ENCODE measurements at places on chromosomes 2 and 18. TPM values are rescaled to one million over a fixed set of nuclear protein-coding genes. Genes with fewer than 3 reads are reported as not detected.

GNAL gene
- total RNA-seq = 24.6 TPM

SMAD7 gene
- total RNA-seq = 63.5 TPM

FAM228A gene
- 3.7 TPM for total RNA-seq

CKAP2L gene
- not detected for total RNA-seq

MTCL1 gene
- total RNA-seq = 35.0 TPM

CYTIP gene
- total RNA-seq = 3.6 TPM

TNFRSF11A gene
- total RNA-seq = 7.5 TPM

NT5DC4 gene
- not detected for total RNA-seq

ASB18 gene
- total RNA-seq = not detected

RAB6D gene
- not detected for total RNA-seq

LHCGR gene
- total RNA-seq = 0.20 TPM

SLC4A3 gene
- 10.4 TPM for total RNA-seq

MAL gene
- total RNA-seq = 21.3 TPM

SLC35F6 gene
- 36.5 TPM for total RNA-seq

SCN2A gene
- total RNA-seq = 0.47 TPM

COL3A1 gene
- total RNA-seq = 304 TPM

OTOS gene
- not detected for total RNA-seq

HNMT gene
- total RNA-seq = 45.3 TPM

SKOR2 gene
- not detected for total RNA-seq

SYT4 gene
- not detected for total RNA-seq

FSIP2 gene
- total RNA-seq = 0.12 TPM

MAPK4 gene
- total RNA-seq = 9.4 TPM

CDH2 gene
- total RNA-seq = 9.8 TPM

DSC2 gene
- total RNA-seq = 1.4 TPM

AQP12B gene
- not detected for total RNA-seq

CAPN13 gene
- 0.12 TPM for total RNA-seq

SLC19A3 gene
- total RNA-seq = 3.5 TPM

TMEM163 gene
- 0.31 TPM for total RNA-seq

GRHL1 gene
- 6.1 TPM for total RNA-seq

CYP27C1 gene
- 0.12 TPM for total RNA-seq

STEAP3 gene
- total RNA-seq = 5.2 TPM

TIGD1 gene
- total RNA-seq = 3.5 TPM

NMUR1 gene
- total RNA-seq = 2.2 TPM

VAMP8 gene
- 4.9 TPM for total RNA-seq

ACTR3 gene
- total RNA-seq = 181 TPM

ASXL3 gene
- total RNA-seq = 0.93 TPM

STAT1 gene
- 51.7 TPM for total RNA-seq

TLK1 gene
- 32.2 TPM for total RNA-seq

RASGRP3 gene
- total RNA-seq = 9.6 TPM

CD226 gene
- 0.78 TPM for total RNA-seq

HRH4 gene
- total RNA-seq = 0.15 TPM

FRZB gene
- total RNA-seq = 26.4 TPM

DSG3 gene
- total RNA-seq = 0.35 TPM

Data from gastroesophageal sphincter (tissue), 4 donors.